ENCODE measurements at places on chromosomes 1 and 21. TPM values are rescaled to one million over a fixed set of nuclear protein-coding genes. Genes with fewer than 3 reads are reported as not detected.
A peak's percentile ranks its signal among the peaks of the same experiment; 100 is the strongest.

DNA sequence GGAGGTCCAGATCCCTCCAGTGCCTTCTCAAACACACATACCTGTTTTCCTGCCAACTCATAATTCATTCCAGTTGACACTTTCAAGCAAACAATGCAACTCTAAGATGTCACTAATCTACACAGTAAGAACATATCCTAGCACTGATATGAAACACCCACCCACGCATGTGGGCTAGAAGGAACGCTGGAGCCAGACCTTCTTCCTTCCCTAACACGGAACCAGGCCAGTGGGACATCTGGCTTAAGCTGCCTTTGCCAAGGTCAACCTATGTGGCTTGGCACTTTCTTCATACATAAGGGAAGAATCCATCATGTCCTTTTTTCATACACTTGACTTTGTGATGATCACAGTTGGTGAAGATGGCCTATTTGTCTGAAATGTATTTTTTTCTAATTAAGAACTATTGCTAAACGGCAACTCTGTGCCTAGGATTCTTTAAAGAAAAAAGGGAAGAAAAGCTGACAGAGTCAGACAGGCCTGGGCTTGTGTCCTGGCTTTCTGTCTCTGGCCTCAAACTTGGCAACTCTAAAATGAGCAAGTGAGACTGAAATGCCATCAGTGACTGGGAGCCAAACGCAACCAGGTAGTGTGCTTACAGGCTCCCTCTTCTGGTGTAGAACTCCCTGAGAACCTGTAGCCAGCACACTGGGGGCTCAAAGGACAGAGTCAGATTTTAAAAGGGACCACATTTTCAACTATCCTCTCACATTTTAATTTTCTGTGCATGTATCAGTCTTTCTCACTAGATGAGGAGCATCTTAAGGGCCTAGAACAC, 92.6 kb upstream of the BEND5 start:
- H3K27me3 ChIP-seq: no peaks in the 10 kb centered on the region
- H3K27ac ChIP-seq: no peak overlapping the region
- no peaks in the 10 kb centered on the region for H3K4me1 ChIP-seq
- H3K36me3 ChIP-seq: no peaks in the 10 kb centered on the region
- no peak overlapping the region for H3K4me3 ChIP-seq

GRCh38 chr1:151370211-151370911, 2.1 kb downstream of the SELENBP1 start:
- H3K27me3 ChIP-seq: no peaks in the 10 kb centered on the region
- H3K27ac ChIP-seq: peak overlapping the region; percentile 42
- H3K4me3 ChIP-seq: no peak overlapping the region
- DNase-seq: peak; percentile 81
- H3K36me3 ChIP-seq: peaks cover 15% of the 10 kb centered on the region

GRCh38 chr1:8844501-8845006, 27.1 kb upstream of the RERE start:
- H3K4me1 ChIP-seq: peaks cover 12% of the 10 kb centered on the region
- DNase-seq: no peak
- H3K27me3 ChIP-seq: no peaks in the 10 kb centered on the region
- H3K27ac ChIP-seq: no peak overlapping the region
- H3K4me3 ChIP-seq: no peak overlapping the region

GRCh38 chr1:219682788-219683187, 69.9 kb upstream of the ZC3H11B start:
- H3K27ac ChIP-seq: no peak overlapping the region
- no peak overlapping the region for H3K4me3 ChIP-seq
- H3K36me3 ChIP-seq: no peaks in the 10 kb centered on the region
- no peaks in the 10 kb centered on the region for H3K4me1 ChIP-seq

GRCh38 chr1:31977385-31978131, 36.1 kb upstream of the KHDRBS1 start:
- no peak for DNase-seq
- H3K27me3 ChIP-seq: no peaks in the 10 kb centered on the region
- no peak overlapping the region for H3K27ac ChIP-seq
- H3K36me3 ChIP-seq: no peaks in the 10 kb centered on the region
- H3K4me1 ChIP-seq: no peaks in the 10 kb centered on the region

- peaks cover 38% of the 10 kb centered on the region for H3K36me3 ChIP-seq
- DNase-seq: no peak
- H3K4me1 ChIP-seq: no peaks in the 10 kb centered on the region
- H3K4me3 ChIP-seq: no peak overlapping the region
- H3K27ac ChIP-seq: no peak overlapping the region
Observed at GRCh38 chr1:42759114-42759513, 7.7 kb downstream of the P3H1 start.

- H3K4me1 ChIP-seq: peaks cover 25% of the 10 kb centered on the region
- no peak overlapping the region for H3K27ac ChIP-seq
- DNase-seq: no peak
- H3K36me3 ChIP-seq: no peaks in the 10 kb centered on the region
- no peak overlapping the region for H3K4me3 ChIP-seq
Observed at GRCh38 chr1:1285611-1286311, 5.5 kb downstream of the SCNN1D start.

DNA sequence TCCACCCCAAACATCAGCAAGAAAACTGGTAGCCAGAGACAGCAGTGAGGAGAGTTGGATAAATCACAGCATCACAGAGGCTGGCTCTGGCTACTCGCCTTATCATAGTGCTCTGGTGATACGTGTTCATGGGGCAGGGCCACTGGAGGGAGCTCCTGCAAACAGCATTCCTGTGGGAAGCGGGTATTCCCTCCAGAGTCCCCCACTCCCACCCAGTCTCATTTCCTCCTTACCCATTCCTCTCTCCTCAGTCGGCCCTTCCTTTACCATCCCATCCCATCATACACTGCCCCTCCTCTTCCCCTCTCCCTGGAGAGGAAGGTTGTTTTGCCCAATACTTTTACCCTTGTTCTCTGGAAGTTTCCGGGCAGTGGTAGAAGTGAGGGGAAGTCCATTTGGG, 7.1 kb downstream of the NHLH2 start:
- no peak for DNase-seq
- peaks cover 8% of the 10 kb centered on the region for H3K4me1 ChIP-seq
- H3K36me3 ChIP-seq: no peaks in the 10 kb centered on the region
- no peak overlapping the region for H3K4me3 ChIP-seq
- H3K27ac ChIP-seq: no peak overlapping the region

DNA sequence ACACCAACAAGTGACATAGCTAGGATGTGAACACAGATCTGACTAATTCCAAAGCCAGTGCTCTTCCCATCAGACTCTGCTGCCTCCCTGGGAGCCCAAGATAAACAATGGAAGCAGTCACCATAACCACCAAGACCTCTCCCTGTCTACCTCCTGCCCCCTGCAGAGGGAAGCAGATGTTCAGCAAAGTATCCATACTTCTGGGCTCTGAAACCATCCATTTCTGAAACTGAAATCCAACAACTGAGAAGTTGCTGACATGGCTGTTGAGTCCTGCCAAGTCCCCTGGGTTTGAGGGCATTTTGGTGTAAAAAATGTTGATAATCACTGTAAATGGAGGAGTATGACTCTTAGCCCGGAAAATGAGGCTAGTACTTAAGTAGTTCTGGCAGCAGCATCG, 102.1 kb downstream of the TYW3 start:
- DNase-seq: no peak
- no peak overlapping the region for H3K27ac ChIP-seq
- H3K4me3 ChIP-seq: no peak overlapping the region
- no peaks in the 10 kb centered on the region for H3K4me1 ChIP-seq
- H3K27me3 ChIP-seq: no peaks in the 10 kb centered on the region

DNA sequence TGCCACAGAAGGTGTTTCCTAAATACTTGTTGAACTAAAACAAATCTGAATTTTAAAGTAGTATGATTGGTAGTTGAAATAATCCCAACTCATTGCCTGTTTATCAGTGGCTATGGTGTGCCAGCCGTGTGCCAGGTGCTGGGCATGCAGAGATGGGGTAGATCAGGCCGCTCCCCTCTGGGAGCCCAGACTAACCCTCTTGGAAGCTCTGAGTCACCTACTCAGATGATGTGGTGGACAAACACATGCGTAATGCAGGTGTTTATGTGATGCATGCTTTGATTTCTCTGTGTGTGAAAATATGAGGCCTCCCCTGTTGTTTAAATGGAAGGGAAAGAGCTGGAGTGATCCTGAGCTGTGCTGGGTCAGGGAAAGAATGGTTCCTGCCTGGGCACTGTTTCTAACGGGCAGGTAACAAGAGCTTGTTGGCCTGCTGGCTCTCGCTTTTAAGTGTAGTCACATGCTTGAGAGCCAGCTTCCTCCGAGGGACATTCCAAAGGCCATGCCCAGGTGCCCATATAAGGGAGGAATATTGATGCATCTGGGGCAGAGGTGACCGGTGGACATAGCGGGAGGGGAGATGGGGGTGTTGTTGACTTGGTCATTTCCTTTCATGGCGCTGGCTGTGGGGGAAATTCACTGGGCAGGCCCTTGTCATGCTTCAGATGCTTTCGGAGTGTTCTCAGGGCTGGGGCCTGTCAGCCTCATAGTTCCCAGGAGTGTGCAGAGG, 10.2 kb downstream of the MFN2 start:
- peaks cover 12% of the 10 kb centered on the region for H3K36me3 ChIP-seq
- H3K27ac ChIP-seq: peak overlapping the region; percentile 99
- no peaks in the 10 kb centered on the region for H3K27me3 ChIP-seq
- peaks cover 32% of the 10 kb centered on the region for H3K4me1 ChIP-seq
- DNase-seq: no peak

- no peak overlapping the region for H3K27ac ChIP-seq
- H3K4me3 ChIP-seq: no peak overlapping the region
- DNase-seq: no peak
- no peaks in the 10 kb centered on the region for H3K27me3 ChIP-seq
- peaks cover 1% of the 10 kb centered on the region for H3K36me3 ChIP-seq
- H3K4me1 ChIP-seq: no peaks in the 10 kb centered on the region
Observed at GRCh38 chr1:165895451-165895871, 68.0 kb downstream of the UCK2 start.

DNA sequence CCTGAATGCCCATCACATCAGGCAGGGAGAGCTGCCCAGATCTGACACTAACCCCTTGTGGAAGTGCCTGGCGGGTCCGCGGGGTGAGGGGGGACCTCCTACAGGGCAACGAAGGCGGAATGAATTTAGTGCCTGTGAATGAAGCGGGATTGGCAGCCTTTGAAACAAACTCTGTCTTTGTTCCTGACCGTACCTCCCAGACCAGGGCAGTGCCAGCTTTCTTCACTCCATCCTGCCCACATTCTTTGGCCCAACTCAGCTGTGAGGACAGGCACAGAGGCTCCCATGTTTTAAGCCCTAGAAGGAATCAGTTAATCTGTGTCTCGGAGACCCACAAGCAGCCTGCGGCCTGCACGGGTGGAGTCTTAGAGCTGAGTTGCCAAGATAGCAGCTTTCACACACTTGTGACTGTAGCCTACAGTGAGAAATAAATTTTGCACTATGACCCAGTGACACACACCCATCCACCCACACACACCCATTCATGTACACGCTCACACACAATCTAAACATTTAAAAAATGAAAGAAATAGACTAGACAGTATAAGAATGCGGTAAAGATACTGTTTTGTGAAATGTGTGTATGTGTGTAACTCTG, 60.1 kb upstream of the USP24 start:
- H3K4me3 ChIP-seq: no peak overlapping the region
- DNase-seq: peak; percentile 63
- H3K27ac ChIP-seq: no peak overlapping the region
- H3K4me1 ChIP-seq: no peaks in the 10 kb centered on the region
- H3K36me3 ChIP-seq: no peaks in the 10 kb centered on the region
- no peaks in the 10 kb centered on the region for H3K27me3 ChIP-seq

GRCh38 chr1:212423879-212424278, 8.8 kb upstream of the NENF start:
- no peaks in the 10 kb centered on the region for H3K4me1 ChIP-seq
- H3K27ac ChIP-seq: no peak overlapping the region
- no peak for DNase-seq

DNA sequence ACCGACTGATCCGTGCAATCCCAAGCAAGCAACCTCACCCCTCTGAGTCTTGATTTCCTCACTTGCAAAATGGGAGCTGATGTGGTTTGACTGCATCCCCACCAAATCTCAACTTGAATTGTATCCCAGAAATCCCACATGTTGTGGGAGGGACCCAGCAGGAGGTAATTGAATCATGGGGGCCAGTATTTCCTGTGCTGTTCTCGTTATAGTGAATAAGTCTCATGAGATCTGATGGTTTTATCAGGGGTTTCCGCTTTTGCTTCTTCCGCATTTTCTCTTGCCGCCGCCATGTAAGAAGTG, 58.4 kb downstream of the FHAD1 start:
- DNase-seq: no peak
- no peaks in the 10 kb centered on the region for H3K27me3 ChIP-seq
- no peak overlapping the region for H3K4me3 ChIP-seq
- H3K36me3 ChIP-seq: no peaks in the 10 kb centered on the region
- no peak overlapping the region for H3K27ac ChIP-seq

Gene RGS1
- 7.7 TPM for total RNA-seq

Gene LRRC53
- not detected for total RNA-seq

Gene CRP
- 4,637 TPM for total RNA-seq

Gene SAMSN1
- total RNA-seq: 9.0 TPM

Gene ARF1
- 208 TPM for total RNA-seq

Gene PTGER3
- total RNA-seq: 1.6 TPM

Gene DNAJC8
- 23.9 TPM for total RNA-seq

Measured in liver (tissue), 10 donors.